ENCODE measurements at places on chromosomes 6 and 20.

DNA sequence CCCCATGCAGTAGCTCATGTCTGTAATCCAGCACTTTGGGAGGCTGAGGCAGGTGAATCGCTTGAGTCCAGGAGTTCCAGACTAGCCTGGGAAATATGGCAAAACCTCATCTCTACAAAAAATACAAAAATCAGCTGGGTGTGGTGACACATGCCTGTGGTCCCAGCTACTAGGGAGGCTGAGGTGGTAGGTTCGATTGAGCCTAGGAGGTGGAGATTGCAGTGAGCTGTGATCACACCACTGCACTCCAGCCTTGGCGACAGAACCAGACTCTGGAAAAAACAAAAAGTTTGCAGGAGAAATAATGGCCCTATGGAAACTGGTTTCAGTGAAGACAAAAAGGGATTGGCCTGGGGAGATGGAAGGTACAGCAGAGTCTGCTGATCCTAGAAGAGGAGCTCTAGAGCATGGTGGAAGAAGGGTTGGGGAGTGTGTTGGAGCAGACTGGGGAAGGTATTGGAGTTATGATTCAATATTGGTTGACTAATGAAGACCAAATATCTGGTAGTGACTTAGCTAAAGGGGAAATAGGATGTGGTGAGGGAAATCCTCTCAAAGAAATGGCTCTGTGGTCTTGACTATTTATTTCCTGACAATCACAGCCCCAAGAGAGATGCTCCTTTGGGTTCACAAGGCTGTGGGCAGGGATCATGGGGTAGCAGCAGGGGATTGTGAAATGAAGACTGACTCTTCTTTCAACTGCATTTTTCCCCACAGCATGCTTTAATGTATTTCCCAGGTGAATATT, 281.9 kb downstream of the UTRN start:
- no peak for DNase-seq

- no peak for DNase-seq
Measured at GRCh38 chr6:125341460-125341859, 39.7 kb upstream of the HDDC2 start.

DNA sequence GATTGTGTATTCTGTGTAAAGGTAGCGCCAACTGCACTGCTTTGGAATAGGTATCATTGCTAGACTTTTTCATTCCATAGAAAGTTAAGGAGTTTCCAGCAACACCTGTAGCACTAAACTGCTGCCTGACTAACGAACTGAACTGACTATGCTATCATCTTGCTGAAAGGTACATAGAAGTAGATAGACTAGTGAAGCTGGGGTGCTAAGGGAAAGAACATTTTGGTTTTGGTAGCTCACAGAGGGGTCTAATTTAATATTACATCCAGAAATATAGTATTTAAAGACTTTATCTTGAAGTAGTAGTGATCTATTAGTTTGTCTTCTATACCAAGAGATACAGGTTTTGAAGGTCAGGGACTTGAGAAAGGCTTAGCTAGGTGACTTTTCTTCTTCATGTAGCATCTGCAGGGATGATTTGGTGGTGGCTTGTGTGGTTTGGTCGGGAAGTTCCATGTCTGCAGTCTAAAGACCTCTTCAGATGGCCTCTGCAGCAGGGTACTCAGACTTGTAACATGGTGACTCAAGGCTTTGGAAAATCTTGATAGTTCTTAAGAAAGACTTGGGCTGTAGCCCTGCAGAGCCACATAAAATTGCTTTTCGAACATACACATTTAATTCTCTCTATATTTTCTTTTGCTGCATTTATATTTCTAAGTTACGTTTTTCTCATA, 10.2 kb downstream of the SENP6 start:
- DNase-seq = no peak

GRCh38 chr20:37463726-37464494, 57.1 kb upstream of the NNAT start:
- no peak for DNase-seq

GRCh38 chr6:77231438-77232305, 231.6 kb downstream of the HTR1B start:
- DNase-seq = no peak

DNA sequence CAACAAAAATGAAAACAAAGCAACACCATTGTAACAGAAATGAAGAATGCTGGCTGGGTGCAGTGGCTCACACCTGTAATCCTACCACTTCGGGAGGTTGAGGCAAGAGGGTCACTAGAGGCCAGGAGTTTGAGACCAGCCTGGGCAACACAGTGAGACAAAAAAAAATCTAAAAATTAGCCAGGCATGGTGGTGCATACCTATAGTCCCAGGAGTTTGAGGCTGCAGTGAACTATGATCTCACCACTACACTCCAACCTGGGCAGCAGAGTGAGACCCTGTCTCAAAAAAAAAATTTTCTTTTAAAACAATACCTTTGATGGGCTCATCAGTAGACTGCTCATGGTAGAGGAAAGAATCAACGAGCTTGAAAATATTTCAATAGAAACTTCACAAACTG, 18.5 kb downstream of the NINL start:
- DNase-seq = no peak

- DNase-seq = no peak
Measured at GRCh38 chr20:47136782-47137181, 219.7 kb downstream of the ZMYND8 start.

DNA sequence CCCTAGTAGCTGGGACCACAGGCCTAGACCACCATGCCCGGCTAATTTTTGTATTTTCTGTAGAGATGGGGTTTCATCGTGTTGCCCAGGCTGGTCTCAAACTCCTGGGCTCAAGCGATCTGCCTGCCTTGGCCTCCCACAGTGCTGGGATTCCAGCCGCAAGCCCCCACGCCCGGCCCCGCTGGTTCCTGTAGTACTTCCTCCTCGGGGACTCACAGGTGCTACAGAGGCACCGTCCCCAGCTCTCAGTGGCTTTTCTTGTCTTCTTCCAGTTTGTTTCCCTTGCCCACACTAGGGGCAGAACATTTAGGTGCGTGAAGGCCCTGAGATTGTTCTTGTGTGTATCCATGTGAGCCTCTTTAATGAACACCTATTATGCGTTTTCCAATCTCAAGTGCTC, 773 bp upstream of the ZBP1 start:
- DNase-seq = no peak

DNA sequence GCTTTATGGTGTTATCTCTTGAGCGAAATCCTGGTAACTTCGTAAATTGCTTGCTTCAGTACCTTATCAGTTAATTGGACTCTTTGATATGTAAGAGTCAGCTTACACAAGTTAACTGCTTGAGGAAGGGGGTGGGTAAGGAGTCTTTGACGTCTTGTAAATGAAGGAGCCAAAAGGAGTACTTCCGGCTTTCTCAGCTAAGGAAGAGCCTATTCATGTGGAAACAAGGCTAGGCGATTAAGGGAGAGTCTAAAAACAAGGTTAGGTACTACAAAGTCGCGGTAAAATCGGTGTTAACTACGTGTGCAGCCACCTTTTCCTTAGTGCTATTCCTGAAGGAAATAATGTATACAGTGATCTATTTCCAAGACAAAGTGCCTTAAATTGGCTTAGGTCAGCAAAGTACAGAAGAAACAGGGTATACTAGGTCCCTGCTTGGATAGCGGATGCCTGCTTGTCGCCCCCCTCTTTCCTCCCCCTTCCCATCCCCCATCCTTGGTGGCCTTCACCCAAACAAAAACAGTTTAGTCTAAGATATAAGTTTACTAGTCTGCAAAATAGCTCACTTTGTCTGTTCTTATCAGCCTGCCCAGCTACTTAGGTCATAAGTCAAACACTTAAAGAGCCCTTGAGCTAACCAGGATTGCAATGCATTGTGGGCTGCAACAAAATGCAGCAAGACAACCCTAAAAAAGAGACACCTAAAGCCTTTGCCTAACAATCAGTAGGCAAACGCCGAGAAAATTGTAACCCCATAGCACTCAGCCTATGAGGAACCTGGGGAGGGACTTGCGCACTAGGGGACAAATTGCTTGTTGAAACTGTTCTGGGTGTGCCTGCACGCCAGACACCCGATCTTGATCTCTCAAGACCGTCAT, 147.3 kb downstream of the TRIM27 start:
- DNase-seq = no peak

DNA sequence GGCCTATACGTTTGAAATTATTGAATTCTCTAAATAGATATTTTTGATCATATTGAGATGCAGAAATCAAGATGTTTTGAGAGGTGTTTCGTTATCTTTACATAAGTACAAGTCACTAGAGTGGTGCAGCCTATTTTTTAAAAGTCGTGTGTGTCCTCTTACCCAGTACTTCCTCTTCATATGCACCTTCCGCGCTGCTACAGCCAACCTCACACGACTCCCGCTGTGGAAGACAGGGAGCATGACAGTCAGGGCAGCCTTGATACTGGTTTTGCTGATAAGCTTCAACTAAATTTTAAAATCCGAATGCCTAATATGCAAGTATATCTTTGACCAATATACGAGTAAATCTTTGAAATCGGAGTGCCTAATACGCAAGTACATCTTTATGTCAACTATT, 16.3 kb downstream of the ROS1 start:
- DNase-seq = no peak

GRCh38 chr6:82554666-82555065, 191.0 kb downstream of the TPBG start:
- DNase-seq = no peak

DNA sequence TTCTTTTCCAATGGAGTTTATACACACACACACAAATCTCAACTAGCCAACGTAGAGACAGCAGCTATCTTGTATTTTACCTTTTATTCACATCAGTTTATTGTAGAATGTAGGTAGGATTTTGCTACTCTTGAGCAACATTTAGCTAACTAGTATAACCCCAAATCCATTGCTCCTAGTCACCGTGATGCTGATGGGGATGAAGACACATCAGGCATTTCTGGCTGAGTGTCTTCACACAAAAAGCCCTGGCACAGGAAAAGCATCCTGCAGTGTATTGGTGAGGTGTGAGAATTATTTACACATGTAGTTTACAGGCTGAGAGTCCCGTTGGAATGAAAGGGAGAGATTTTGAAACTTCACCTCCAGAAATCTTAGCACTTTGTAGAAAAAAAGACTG, 65.9 kb upstream of the FBXL4 start:
- no peak for DNase-seq

DNA sequence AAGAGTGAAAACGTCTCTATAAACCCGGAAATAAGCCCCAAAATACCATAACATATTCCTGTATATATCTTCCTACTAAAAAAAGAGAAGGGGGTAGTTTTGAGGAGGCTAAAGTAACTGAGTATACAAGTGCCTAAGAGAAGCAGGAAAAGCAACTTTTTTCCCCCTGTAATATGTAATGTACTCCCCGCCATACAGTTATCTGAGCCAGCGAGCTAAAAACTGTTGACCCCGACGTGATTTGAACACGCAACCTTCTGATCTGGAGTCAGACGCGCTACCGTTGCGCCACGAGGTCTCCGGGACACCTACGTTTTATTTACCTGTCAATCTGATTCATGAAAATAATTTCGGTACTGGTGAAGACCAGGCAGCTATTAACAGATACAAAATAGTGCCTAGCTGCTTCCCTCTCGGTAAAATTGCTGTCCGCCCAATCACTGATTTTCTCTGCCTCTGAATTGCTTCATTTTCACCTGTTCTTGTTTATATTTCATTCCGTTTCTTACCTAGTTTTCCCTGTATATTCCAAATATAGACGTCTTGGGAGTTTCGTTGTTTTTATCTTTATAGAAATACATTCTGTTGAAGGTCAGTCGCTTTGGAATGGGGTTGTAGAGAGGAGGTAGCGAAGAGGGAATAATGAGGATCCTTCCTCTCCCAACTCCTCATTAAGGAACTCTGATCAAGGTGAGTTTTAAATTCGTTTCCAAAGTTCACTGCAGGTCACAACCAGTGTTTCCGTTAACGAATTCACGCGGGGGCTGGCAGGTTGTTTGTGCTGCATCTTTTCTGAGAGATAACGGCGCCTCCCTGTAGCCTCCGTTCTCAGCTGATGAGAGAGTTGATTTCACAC, 33.6 kb upstream of the BTN3A2 start:
- DNase-seq = no peak

DNA sequence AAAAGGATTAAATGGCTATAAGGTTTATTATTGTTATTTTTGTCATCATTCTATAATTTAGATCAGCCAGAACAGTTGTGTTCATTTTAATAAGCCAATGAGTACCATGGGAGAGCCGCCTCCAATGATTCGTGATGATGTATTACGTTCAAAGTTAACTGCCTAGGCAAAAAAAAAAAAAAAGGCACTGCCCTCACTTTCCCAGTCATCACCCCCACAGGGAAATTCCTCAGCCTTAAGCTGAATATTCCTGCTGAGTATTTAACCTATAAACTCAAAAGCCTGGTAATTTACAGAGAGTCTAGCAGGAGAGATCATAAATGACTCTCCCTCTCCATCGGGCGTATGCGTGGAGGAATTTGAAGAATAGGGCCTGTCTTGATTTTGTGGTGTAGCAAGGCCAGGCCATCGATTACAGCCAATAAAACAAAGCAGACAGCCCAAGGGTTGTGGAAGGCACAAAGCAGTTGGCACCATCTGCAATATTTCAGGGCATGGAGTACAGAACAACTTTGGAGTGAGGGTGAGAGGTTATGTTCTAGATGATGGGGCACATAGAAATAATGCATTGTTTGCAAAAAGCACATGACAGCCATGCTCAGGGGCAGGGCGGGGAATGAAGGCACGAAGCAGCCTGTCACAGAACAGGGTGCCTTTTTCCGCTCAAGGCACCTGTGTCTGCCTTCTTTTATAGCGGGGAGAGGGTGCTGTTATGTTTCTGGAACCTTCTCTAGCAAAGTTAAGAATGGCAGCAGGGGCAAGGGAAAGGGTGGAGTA, 138.2 kb upstream of the DTNBP1 start:
- DNase-seq = no peak

DNA sequence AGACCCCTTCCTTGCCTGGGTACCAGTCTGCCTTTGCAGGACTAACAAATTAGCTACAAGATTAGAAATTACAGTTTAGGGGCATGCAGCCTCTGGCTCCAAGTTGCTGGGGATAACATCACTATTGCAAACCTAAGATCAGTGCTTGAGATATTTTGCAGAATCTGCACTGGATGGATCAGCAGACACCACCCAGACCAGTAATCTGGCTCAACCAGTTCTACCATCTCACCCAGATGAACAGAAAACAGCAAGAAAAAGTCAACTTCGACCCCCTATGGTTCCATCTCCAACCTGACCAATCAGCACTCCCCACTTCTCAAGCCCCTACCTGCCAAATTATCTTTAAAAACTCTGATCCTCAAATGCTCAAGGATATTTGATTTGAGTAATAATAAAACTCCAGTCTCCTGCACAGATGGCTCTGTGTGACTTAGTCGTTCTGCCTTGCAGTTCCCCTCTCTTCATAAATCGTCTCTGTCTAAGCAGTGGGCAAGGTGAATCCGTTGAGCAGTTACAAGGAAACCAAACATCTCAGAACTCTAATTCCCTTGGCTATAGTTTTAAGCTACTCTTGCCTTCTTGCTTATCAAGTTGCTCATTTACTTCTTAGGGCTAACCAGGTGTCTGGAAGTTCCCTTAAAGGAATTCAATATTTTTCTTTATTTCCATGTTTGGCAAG, 16.1 kb upstream of the LMBRD1 start:
- DNase-seq = no peak

DNA sequence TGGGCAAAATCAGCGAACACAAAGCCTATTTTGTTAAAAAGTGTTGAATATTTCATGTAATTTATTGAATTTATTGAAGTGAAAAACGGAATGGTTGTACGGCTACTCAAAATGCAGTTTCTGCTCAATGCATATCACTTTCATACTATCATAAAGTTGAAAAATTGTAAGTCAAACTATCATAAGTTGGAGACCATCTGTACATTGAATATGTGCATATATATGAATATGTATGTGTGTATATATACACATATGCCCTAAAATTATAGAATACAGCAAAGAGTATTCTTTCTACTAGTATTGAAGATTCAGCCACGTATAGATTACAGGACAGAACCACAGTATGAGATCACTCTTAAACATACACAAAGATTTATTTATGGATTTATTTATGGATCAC, 499.0 kb upstream of the SULF2 start:
- DNase-seq = no peak

GRCh38 chr20:39885975-39886649, 802.9 kb downstream of the MAFB start:
- no peak for DNase-seq

All from stimulated activated CD8-positive, alpha-beta memory T cell treated with anti-CD3 and anti-CD28 coated beads, Interleukin-7, amount 100 ng/mL, for 1 hour (primary cell).